Erythroblast (primary cell): ENCODE measurements at places on chromosomes 6 and 20.

GRCh38 chr6:169536446-169537170 is 165.2 kb downstream of the WDR27 start:
- no peak for DNase-seq

- DNase-seq: no peak
Measured at GRCh38 chr6:1609041-1609647, 571 bp upstream of the FOXC1 start.

DNA sequence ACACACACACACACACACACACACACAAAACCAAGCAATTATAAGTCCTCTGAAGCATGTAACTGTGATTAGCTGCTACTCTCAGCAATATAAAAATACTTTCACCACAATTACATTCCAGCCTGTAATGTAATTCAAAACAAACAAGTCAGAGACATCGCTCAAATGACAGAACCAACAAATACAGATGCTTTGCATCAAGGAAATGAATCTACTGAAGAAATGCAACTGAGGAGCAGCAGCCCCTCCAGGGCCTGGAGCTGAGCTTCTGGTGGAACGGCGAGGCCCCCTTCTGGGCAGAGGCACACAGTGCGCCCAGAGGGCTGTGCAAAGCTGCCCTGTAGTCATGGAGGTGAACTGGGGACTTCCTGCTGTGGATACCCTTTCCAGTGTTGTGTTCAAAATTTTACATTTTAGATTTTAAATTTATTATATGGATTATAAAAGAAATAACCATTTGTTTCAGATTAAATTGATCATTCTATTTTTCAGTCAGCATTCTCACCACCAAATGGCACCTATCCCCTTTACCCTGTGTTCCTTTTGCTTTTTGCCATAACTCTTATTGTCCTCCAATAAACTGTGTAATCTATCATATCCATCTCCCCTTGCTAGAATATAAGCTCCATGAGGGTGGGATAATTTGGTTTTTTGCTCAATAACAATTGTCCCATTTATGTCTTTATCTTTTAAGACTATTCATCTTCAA is 23.2 kb downstream of the ADAT2 start:
- DNase-seq: peak; percentile 62

GRCh38 chr20:3854462-3854871 is 7.8 kb downstream of the MAVS start:
- no peak for DNase-seq

- no peak for DNase-seq
Measured at GRCh38 chr6:170451762-170452651, 101.1 kb downstream of the PSMB1 start.
